ENCODE measurements at places on chromosomes 4 and X. TPM values are rescaled to one million over a fixed set of nuclear protein-coding genes. Genes with fewer than 3 reads are reported as not detected.

DNA sequence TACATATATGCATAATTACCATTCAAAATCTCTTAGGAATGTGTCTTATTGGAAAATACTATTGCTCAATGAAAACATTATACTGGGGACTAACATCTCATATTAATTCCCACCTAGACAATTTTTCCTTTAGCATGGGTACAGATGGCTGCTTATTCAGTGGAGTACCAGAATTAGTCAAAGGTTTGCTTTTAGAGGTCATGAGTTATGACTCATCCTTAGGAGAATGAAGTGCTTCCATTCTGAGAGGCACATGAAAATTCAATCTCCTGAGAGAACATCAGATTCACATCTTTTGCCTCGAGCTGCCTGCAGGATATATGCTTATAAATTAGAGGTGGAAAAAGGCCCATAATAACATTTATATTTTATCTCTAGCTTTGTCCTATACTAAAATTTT is 378.0 kb upstream of the DMD start:
- H3K36me3 ChIP-seq: no peaks in the 10 kb centered on the region
- no peaks in the 10 kb centered on the region for H3K4me1 ChIP-seq
- H3K27ac ChIP-seq: no peak overlapping the region
- H3K4me3 ChIP-seq: no peak overlapping the region
- no peak for DNase-seq
- no peaks in the 10 kb centered on the region for H3K27me3 ChIP-seq

GRCh38 chr4:23999714-24000469 is 110.0 kb upstream of the PPARGC1A start:
- no peak for DNase-seq
- H3K27ac ChIP-seq: no peak overlapping the region
- no peaks in the 10 kb centered on the region for H3K27me3 ChIP-seq
- no peak overlapping the region for H3K4me3 ChIP-seq

DNA sequence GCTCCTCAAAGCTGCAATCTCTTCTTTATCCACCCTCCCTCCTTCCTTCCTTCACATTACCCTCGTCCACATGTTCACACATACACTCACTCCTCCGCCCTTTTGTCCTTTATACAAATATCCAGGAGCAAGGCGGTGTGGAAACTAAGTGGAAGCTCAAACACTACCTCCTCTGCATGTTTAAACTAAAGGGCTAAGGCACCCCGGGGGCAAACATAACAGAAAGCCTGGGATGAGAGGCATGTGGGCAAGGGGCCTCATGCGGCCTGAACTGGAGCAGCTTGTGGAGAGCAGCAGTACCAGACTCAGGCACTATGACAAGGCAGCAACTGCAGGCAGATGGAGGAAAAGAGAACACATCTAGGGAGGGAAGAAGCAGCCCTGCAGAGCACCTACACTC is 9.5 kb downstream of the MAB21L2 start:
- no peaks in the 10 kb centered on the region for H3K36me3 ChIP-seq
- DNase-seq: no peak
- H3K27me3 ChIP-seq: no peaks in the 10 kb centered on the region
- H3K4me3 ChIP-seq: no peak overlapping the region
- no peak overlapping the region for H3K27ac ChIP-seq

- no peak overlapping the region for H3K27ac ChIP-seq
- no peaks in the 10 kb centered on the region for H3K27me3 ChIP-seq
- H3K4me1 ChIP-seq: no peaks in the 10 kb centered on the region
- no peaks in the 10 kb centered on the region for H3K36me3 ChIP-seq
Observed at GRCh38 chr4:336099-336892, 1.3 kb upstream of the ZNF141 start.

ARHGAP36 gene
- total RNA-seq: not detected
